ENCODE measurements at places on chromosomes 13 and 19.

GRCh38 chr19:35703343-35703742 lies 1.0 kb upstream of the ZBTB32 start:
- H3K36me3 ChIP-seq = no peaks in the 10 kb centered on the region
- 0 out of 2 replicates have a peak, but pooled peaks cover 3% of the 10 kb centered on the region for H3K4me1 ChIP-seq
- no peaks in the 10 kb centered on the region for H3K27me3 ChIP-seq
- DNase-seq = no peak
- H3K4me3 ChIP-seq = no peak overlapping the region

GRCh38 chr13:31369213-31369612 lies 169.4 kb downstream of the B3GLCT start:
- no peak for DNase-seq
- no peaks in the 10 kb centered on the region for H3K27me3 ChIP-seq
- no peak overlapping the region for H3K27ac ChIP-seq
- H3K4me1 ChIP-seq = no peaks in the 10 kb centered on the region

DNA sequence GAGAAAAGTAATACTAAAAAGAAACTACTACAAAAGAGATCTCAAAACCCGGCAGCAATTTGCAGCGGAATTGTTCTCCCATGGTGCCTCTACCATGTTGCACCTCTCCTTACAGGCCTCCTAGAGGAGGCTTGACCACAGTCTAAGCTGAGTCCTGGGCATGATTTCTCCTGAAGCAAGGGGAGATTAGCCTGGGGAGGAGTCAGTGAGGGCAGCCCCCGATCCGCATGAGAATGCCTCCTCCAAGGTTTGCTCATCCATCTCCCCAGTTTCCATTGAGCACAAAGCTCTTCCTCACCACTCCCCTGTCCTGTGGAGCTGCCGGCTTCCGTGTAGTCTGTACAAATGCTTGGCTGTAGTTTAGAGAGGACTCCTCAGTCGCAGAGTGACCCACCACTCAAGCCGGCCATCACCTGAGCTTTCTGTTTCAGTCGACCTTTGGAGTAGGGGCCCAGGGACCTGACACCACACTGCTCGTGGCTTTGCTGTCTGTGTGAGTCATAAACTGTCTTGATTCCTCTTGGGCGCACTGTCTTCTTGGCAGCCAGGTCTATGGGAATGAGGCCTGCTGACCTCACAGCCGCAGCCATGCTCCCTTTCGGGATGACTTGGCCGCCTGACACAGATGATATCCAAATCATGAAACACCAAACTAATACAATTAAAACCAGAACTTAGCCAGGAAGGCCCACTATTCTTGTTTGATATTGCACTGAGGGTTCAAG lies 72.3 kb downstream of the C1QTNF9 start:
- no peaks in the 10 kb centered on the region for H3K27me3 ChIP-seq
- H3K4me1 ChIP-seq = no peaks in the 10 kb centered on the region
- no peaks in the 10 kb centered on the region for H3K36me3 ChIP-seq
- no peak overlapping the region for H3K27ac ChIP-seq
- DNase-seq = no peak
- no peak overlapping the region for H3K4me3 ChIP-seq

DNA sequence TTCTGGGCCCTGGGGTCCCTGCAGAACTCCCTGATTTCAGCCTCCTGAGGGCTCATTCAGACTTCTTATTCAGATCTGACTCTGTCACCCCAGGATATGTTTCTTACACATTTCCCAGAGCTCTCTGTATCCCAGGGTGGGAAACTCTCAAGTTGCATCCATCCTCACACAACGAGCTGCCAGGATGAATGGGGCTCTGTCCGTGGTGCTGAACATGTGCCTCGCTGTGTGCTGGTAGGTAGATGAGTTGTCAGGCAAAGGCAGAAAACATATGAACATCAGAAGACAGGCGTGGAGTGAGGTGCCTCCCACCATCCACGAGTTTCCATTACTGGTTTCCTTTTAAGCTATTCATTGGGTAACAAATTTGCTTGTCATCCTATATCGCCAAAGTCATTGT lies 11.4 kb upstream of the IGFL1 start:
- H3K27me3 ChIP-seq = no peaks in the 10 kb centered on the region
- peaks cover 14% of the 10 kb centered on the region for H3K4me1 ChIP-seq

DNA sequence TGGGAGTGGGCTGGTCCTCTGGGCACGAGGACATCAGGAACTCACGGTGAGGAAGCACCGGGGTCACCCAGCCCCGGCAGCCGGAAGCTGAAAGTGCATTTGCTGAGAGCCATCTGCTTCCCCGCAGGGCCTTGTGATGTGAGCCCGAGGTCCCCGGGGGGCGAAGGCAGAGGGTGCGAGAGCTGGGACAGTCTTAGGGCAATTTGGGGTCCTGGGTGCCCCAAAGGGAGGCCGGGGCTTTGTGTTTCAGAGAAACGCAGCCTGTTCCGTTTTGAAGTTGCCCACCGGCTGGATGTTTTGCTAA lies 4.8 kb downstream of the F2RL3 start:
- H3K4me3 ChIP-seq = no peak overlapping the region
- peaks cover 18% of the 10 kb centered on the region for H3K4me1 ChIP-seq
- DNase-seq = no peak

Measured in SJSA1 (cell line).